ENCODE measurements at places on chromosomes 1 and 21.

- no peak for DNase-seq
Measured at GRCh38 chr1:81470275-81470674, 330.5 kb upstream of the ADGRL2 start.

DNA sequence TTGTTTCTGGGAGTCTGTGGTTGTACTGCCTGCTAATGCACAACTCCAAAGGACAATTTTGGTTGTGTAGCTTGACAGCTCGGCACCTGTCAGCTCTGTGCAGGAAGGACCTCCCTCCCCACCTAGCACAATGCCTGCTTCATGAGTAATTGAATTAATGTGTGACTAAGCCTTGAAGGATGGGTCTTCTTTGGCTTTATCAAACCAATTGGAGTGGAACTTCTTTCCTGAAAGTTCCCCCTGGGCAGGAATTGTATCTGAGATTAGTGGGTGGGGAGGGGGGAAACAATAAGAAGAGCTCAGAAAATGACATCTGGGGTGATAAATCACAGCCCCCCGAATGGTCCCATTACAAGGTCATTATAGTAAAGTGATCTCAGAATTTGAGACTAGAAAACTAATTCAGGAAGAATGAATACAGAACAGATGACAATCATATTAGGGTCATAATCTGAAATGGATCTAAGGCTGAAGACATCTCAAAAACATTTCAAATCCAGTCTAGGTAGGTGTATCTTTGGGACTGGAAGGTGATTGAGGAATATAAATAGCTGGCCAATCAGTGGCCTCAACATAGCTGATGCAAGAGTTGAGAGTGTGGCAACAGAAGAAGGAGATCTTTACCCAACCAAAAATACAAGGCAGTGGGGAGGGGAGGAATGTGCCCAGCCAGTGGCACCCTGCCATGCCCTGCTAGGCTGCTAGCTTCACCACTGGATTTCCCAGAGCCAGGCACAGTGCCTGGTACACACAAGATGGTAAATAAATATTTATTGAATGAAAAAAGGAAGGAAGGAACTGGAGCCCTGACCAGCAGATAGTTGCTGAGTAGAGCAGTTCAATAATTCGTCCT lies 10.1 kb upstream of the SESN2 start:
- no peak for DNase-seq

DNA sequence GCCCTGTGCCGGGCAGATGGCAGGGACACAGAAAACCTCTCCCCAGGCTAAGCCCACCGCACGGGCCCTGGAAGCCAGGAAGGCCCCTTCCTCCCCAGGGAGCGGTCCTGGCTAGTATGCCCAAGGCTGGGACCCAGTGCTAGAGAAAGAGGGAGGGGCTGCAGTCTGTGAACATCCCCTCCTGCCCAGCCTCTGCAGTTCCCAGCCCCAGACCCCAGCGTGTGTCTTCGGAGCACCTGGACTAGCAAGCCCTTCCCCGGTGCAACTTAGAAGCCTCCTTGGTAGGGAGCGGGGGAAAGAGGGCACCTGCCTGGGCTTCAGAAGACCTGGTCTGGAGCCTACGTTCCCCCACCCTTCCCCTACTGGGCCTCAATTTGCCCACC lies 2.1 kb downstream of the PLEKHG5 start:
- no peak for DNase-seq

DNA sequence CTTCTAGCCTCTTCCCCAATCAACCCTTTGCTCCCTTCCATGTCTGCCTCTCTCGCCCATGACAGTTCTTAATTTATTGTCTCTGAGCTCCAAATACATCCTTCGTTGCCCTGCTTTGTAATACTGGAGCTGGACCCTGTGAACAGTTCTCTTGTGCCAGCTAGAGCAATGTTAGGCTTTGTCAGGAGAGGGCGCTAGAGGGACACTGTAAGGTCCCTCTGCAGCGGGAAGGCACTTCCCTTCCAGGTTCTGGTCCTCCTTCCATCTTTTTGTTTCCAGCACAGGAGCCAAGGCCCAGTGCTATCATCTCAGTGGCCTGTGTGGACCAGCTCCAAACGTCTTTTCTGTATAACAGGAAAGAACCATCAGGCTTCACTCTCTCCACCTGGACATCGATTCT lies 95.9 kb downstream of the PTPRU start:
- no peak for DNase-seq

DNA sequence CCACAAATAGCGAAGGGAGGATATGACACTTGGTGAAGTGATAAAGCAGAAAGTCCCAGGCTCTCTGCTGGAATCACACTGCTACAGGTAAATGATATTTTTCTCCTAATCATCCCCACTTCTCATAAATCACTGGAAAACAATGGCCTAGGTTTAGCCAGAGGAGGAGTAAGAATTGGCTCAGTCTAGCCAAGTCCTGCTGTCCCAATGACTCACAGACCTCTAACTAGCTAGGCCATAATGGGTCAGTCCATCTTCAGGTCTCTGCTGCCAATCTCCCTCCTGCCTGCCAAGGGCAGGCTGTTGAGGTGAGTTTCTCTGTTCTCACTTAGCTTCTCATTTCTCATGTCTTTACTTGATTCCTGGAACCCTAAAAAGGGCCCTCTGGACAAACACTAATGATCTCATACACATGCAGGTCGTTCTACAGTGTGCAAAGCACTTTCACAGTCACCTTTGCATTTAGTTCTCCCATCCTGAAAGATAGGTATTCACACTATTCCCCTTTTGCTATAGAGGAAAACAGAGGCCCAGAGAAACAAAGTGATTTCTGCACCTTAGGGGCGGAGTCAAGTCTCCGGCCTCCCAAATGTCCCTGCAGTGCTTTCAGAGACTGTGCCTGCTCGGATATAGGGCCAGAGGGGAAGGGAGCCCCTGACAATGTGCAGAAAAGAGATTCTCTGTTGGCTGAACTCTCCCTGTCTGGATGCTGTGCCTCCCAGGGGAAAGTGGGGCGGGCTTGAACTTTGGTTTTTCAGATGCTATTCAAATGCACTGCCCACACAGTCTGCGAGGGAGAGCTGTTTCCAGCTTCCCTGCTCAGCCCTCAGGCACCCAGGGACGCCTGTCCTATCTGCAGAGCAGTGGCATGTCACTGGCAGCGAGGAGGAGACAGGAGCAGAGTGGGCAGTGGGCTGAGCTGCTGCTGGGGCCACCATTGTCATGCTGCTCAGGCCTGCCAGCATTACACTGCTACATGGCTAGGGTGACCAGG lies 3.9 kb upstream of the CDK18 start:
- no peak for DNase-seq

- DNase-seq, result no peak
Measured at GRCh38 chr1:116506132-116507004, 64.5 kb downstream of the CD58 start.

- DNase-seq, result peak; percentile 69
Measured at GRCh38 chr1:100440075-100440809, 87.9 kb downstream of the CDC14A start.

DNA sequence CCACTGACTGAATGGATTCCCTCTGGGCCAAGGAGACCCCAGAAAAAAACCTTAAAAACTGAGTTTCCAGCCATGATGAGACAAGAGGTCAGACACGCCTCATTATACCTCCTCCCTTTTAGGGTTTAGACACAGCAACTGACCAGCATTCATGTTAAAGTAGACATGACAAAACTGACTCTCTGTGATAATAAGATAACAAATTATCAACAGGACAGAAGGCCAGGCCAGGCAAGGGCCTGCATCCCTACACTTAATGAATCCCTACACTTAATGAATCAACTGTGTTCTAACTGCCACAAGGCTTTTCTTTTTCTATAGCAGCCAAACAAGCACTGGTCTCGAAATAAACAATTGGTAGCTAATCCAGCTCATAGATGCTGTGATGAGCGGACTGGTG lies 33.3 kb upstream of the FAM89A start:
- no peak for DNase-seq

- no peak for DNase-seq
Measured at GRCh38 chr1:64675718-64676345, 69.0 kb upstream of the RAVER2 start.

DNA sequence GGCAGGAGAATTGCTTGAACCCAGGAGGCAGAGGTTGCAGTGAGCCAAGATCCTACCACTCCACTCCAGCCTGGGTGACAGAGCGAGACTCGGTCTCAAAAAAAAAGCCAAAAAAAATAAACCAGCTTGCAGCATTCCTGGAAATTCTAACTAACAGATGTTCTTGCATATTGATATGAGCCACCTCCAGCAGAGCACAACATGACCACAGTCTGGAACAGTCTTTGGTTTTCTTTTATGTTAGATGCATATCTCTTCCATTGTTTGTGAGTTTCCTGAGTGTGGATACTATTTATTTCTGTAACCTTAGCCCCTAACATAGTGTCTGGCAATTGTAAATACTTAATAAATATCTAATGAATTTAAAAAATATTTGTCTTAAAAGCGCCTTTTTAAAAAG lies 23.9 kb downstream of the IFNAR1 start:
- DNase-seq, result no peak

- no peak for DNase-seq
Measured at GRCh38 chr1:216178281-216178680, 245.0 kb downstream of the USH2A start.

DNA sequence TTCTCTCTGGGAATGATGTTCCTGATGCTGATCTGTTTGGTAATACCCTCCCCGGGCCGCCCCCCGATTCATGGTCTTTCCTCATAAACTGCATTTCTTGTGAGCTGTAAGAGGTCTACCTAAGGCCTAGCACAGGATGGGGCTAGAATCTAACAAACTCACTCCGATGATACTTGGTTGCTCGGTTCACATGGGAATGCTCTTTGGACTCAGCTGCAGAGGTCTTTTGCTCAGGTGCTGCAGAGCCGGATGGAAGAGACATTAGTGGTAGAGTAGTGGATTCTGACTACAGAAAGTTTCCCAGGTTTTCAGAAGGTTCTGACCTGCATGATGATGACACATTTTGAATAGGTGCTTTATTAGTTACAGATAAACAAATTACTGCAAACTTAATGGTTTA lies 8.3 kb upstream of the TMEM269 start:
- DNase-seq, result no peak

DNA sequence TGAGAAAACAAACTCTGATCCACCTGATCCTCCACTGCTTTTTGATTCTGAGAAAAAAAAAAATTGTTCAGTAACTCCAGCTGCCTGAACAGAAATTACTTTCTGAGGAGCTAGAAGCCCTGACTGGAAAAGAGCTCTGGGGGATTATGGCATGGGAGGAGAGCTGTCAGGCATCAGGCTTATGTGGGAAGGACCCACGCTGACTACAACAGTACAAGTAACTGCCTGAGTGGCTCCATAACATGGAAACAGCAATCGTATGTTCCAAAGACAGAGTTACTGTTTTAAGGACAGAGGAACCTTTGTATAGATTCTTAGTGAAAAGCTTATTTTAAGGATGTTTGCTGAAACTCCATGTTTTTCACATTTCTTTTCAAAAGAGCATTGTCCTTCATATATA lies 1.2 kb upstream of the ANGPTL7 start:
- no peak for DNase-seq

- DNase-seq, result no peak
Measured at GRCh38 chr1:214066936-214067335, 79.2 kb downstream of the PROX1 start.

DNA sequence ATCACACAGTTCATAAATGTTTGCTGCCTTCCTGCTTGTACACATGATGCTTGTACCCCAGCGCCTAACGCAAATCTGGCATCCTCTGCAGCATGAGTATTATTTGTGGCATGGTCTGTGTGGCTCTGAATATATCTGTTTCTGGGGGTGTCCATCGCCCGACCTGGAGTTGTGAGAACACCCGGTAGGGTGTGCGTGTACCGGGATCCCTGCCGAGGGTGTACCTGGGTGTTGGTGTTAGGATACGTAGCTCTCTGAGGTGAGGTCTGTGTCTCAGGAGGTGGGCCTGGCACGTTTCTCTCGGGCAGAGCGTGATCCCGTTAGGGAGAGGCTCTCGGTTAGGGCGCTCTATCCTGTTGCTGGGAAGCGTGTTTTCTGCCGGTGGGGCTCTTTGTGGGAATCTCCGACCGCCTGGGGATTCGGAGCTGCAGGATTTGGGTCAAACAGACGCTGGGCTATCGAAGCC lies 10.4 kb upstream of the CDC20 start:
- DNase-seq, result no peak

GRCh38 chr1:74465193-74465681 lies 47.2 kb downstream of the LRRC53 start:
- DNase-seq, result no peak

GRCh38 chr1:62528015-62528414 lies 69.3 kb upstream of the ANGPTL3 start:
- DNase-seq, result no peak

GRCh38 chr1:229243638-229244037 lies 27.3 kb upstream of the RAB4A start:
- no peak for DNase-seq

GRCh38 chr1:178137238-178137637 lies 43.3 kb downstream of the RASAL2 start:
- no peak for DNase-seq

GRCh38 chr1:33161061-33161681 lies 20.7 kb downstream of the TRIM62 start:
- DNase-seq, result no peak

GRCh38 chr1:30758785-30759380 lies 1.3 kb upstream of the LAPTM5 start:
- no peak for DNase-seq

DNA sequence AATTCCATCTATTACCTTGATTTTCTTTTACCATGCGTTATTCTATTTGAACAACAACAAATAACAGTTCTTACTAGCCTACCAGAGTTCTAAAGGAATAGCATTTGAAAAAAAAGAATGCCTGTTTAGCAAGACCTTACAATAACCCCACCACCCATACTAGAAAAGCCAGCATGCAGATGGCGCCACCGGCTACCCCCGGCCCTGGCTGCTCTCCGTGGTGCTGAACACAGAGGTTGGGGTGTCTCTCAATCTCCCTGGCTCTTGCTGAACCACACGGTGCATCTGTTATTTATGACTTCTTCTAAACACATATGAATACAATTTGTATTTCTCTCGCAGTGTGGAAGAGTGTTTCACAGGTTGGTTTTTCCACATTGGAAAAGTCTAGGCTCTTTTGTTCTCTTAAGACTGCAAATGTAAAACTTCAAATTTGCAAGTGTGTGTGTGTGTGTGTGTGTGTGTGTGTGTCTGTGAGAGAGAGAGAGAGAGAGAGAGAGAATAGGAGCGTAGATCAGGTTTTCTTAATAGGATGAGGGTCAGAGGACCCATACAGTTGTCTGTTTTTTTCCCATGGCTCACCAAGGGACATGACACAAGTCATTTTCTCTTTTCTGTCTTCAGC lies 13.6 kb downstream of the GRIK3 start:
- DNase-seq, result no peak

Measured in effector CD4-positive, alpha-beta T cell (primary cell).